ENCODE measurements at places on chromosomes 3 and 15. TPM values are rescaled to one million over a fixed set of nuclear protein-coding genes. Genes with fewer than 3 reads are reported as not detected.

CRYBG3 gene
- polyA plus RNA-seq = 2.6 TPM

LYZL4 gene
- 0.45 TPM for polyA plus RNA-seq

CNTN3 gene
- polyA plus RNA-seq = 1.2 TPM

ARRDC4 gene
- 9.5 TPM for polyA plus RNA-seq

LRRC15 gene
- polyA plus RNA-seq = 0.24 TPM

BRPF1 gene
- polyA plus RNA-seq = 9.3 TPM

PEAK1 gene
- 5.0 TPM for polyA plus RNA-seq

NKIRAS1 gene
- polyA plus RNA-seq = 8.1 TPM

HTR3E gene
- not detected for polyA plus RNA-seq

PIF1 gene
- 7.9 TPM for polyA plus RNA-seq

FAM81A gene
- 1.2 TPM for polyA plus RNA-seq

SQOR gene
- polyA plus RNA-seq = 39.7 TPM

TGM4 gene
- polyA plus RNA-seq = not detected

CMTM7 gene
- polyA plus RNA-seq = 27.6 TPM

SEMA4B gene
- polyA plus RNA-seq = 16.4 TPM

SLC28A2 gene
- not detected for polyA plus RNA-seq

TJP1 gene
- polyA plus RNA-seq = 3.7 TPM
